ENCODE measurements at places on chromosomes 12 and 14.

GRCh38 chr12:6280053-6280469 is 30.4 kb upstream of the PLEKHG6 start:
- peak; percentile 93 for DNase-seq

DNA sequence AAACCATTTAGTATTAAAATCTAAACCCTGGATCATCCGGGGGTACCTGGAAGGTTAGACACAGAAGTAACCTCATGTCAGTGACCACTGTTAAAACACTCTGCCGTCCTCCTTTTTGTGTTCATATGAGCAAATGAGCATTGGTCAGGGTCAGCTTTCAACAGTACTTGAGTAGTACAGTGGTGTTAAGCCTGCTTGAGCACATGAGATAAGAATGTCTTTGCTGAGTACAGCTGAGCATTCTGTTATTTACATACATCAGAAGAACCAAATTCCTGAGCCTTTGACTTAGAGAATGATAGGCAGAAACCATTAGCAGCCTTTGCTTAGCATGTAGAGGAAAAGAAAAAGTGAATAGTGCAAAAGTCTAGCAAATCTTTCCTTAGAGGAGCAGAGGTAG is 38.6 kb upstream of the LRTM2 start:
- no peak for DNase-seq

DNA sequence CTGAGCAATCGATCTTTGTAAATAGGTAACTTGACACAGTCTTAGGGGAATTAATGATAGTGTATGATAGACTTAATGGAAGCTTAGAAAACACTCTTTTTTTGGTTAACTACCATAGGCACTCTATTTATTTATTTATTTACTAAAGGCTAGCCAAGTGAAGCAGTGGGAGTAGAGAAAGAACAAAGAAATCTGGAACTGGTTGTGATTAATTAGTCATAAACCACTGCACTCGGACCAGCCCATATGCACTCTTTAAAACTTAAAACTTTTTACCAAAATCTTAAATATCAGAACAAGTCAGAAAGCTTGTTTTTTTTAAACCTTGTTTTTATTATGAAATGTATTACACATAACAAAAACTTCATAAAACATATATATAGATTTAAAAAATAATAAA is 49.5 kb upstream of the SRP54 start:
- no peak for DNase-seq

GRCh38 chr14:81314443-81315175 is 85.5 kb downstream of the STON2 start:
- no peak for DNase-seq

DNA sequence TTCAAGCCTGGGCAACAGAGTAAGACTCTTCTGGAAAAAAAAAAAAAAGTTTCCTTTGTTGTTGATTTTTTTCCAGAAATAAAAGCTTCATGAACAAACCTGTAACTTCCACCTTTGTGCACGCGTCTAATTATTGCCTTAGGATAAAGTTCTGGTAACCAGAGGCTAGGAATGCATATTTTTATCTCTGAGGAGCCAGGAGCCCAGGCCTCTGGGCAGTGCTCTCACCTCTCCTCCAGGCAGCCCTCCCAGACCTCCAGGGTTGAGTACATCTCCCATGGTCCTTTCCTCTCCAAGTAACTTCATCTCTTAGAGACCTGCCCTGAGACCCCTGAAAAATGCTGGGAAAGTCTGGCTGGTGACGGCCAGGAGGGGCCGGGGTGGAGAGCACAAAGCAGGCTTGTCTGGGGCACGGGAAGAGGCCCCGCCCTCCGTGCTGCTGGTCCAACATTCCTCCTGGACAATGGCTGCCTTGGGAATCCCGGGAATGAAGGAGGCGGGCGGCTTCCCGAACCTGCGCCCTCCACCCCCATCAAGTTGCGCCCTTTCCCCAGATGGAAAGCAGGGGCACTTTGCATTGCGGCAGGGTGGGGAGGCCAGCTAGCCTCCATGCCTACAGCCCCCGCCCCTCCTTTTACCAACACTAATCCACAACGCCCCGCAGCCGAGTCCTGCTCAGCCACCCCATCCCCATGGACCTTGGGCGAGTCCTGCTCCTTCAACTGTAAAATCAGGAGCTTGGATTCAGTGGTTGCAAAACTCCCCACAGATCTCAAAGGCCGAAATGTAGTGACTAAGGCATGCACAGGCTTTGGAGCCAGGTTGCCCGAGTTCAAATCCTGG is 7.3 kb upstream of the FIGNL2 start:
- peak; percentile 71 for DNase-seq

DNA sequence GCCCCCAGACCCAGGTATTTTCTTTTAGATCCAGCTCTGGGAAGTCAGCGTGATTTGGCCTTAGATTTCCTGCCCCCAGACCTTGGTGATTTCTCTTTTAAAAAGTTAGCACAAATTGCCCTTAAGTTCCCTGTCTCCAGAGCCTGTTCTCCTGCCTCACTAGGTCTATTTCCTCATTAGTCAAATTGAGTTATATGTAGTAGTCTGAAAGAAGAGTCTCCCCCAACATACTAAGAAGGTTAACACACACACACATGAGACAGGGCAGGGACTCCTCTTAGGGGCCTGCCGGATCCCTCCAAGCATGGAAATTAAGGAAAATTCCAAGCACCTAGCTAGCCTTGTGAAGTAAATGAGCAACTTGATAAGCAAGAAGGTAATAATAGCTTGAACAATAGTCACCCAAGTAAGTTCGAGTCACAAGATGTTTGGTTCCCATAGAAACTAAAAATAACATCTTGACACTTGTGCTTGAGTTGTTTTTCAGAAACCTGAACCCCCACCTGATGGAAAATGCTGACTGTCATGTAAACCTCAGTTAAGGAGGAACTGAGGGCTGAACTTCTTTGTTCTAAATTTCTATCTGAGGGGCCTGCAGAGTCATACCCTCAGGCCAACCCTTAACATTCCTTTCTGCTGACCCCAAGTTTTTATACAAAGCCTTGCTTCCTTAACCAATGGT is 51.6 kb downstream of the CAND1 start:
- no peak for DNase-seq

DNA sequence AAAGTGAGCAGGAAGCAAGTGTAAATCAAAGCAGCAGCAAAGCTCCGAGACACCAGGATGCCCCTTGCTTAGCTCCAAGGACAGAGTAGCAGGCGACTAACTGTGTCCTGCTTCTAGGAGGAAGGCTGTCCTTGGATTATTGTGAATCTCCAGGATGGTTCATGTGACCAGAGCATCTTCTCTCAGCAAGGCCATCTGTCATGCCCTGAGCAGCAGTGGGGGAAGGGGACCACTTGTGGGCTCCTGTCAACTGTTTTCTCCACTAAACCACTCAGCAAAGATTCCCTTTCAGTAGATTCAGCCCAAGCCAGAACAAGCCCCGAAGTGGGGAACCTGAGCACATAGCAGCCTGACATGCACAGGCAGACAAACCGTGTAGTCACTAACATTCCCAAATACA is 19.4 kb downstream of the MAP3K9 start:
- DNase-seq, result no peak

GRCh38 chr12:69991690-69992288 is 166.8 kb downstream of the MYRFL start:
- DNase-seq, result no peak

DNA sequence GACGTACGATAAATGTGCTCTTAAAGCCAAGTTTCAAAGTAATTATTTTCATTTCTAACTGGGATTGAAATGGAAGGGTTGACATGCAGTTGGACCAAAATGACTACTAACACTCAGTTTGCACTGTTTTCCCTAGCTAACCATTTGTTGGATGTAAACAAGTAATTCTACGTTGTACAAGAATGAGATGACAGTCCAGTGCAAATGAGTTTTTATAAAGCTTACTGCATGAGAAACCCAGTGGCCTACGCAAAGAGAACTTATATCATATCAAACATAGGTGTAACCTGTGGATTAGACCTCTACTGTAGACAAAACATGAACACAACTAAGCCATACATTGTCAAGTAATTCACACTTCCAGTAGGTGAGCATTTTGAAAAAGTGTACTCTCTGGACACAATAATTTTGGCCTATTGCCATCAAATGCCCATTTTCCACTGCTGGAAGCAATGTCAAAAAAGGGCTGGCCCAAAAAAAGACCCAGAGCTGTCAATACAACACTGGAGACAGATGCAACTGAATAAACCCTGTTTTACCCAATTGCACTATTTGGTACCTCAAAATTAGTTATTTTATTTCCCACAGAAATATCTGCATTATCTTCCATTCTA is 12.8 kb downstream of the SLC38A2 start:
- DNase-seq, result no peak

DNA sequence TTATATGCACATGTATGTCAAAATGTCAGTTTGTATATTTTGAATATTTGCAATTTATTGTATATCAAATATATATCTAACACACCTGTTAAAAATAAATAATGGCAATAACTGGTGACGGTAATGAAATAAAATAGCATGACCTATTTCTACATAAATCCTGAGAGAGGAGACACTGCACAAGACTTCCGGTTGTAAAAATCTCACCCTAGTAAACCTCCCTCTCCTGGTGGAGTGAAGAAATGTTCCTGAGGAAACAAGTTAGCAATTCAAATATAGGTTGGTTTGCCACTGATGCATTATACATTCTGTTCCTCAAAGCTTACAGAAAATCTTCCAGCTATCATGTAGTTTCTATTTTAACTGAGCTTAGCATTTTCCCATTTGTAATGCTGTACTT is 166.1 kb upstream of the SYT10 start:
- DNase-seq, result no peak

DNA sequence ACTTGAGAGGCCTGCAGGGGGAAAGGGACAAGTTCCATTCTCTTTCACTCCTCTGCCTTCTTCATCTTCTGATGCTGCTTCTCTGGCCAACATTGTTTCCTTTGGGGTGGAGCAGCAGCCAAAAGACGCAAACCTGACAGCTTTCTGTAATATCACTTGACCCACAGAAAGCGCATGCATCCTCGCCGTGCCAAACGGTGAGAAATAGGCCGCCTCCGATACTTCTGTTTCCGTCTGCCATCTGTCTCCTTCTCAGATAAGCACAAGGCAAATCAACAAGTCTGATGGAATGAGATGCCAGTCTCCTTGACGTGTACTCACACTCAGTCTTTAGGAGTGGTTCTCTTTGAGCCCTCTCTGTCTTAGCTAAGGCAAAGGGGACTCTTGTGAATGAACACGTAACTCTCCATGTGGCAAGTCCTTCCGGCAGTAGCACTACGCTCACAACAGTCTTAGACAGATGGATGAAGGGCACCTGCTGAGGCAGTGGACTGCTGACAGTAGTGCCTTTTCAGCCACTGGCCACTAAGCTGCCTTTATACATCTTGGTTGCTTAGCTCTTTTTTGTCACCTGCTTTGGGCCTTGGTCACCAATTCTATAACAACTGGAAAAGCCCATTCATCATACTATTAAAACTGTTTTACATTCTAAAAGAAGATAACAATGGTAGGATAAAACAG is 214.1 kb downstream of the FBXL14 start:
- no peak for DNase-seq

DNA sequence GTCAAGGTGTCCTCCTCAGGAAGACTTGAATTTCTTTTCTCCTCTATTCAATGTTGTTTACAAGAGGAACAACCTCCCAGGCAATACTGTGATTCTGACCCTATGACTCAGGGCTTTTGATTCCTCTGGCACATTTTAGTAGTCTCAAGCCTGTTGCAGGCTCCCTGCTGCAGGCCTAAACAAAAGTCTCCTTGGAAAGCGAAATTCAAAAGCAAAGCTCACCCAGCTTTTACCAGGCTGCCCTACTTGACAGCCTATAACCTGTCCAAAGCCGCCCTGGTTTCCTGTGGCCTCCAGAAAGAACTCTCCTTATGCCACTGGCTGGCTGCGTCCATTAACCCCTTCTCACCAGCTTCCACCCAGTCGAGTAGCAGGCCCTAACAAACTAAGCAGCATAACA is 11.6 kb downstream of the FGD6 start:
- peak; percentile 75 for DNase-seq

- no peak for DNase-seq
Observed at GRCh38 chr12:122985338-122986257, 5.1 kb downstream of the ARL6IP4 start.

GRCh38 chr14:37027188-37027824 is 145.1 kb downstream of the SLC25A21 start:
- DNase-seq, result peak; percentile 53

- peak; percentile 3 for DNase-seq
Observed at GRCh38 chr12:98955284-98955683, 310.2 kb downstream of the APAF1 start.

- DNase-seq, result no peak
Observed at GRCh38 chr12:66500841-66501240, 178.0 kb downstream of the GRIP1 start.

- DNase-seq, result no peak
Observed at GRCh38 chr12:2390133-2390532, 337.3 kb downstream of the CACNA1C start.
